Natural killer cell treated with Interleukin-12 subunit alpha and Interleukin-12 subunit beta and Interleukin-15 and Interleukin-18, amount 100 ng/mL, for 72 hours (primary cell): ENCODE measurements at places on chromosomes 2 and 18. TPM values are rescaled to one million over a fixed set of nuclear protein-coding genes. Genes with fewer than 3 reads are reported as not detected.

DNA sequence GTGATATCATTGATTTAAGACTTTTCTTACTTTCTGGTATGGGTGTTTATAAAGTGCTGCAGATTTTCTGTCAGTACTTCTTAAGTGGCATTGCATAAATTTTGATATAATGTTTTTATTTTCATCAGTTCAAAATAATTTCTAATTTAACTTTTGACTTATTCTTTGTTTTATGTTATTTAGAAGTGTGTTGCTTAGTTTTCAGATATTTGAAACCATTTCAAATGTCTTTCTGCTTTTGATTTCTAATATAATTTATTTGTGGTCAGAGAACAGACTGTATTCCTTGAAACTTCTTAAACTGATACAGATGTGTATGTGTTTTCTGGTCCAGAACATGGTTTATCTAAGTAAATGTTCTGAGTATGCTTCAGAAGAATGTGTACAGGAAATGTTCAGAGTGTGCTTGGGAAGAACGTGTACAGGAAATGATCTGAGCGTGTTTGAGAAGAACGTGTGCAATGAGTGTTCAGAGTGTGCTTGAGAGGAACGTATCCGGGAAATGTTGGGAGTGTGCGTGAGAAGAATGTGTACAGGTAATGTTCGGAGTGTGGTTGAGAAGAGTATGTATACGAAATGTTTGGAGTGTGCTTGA is 265.7 kb upstream of the HS6ST1 start:
- DNase-seq, result no peak
- H3K4me1 ChIP-seq, result no peaks in the 10 kb centered on the region
- H3K27me3 ChIP-seq, result peaks cover 3% of the 10 kb centered on the region
- no peaks in the 10 kb centered on the region for H3K36me3 ChIP-seq
- no peak overlapping the region for H3K27ac ChIP-seq

The ITGB6 gene
- total RNA-seq, result not detected

DNA sequence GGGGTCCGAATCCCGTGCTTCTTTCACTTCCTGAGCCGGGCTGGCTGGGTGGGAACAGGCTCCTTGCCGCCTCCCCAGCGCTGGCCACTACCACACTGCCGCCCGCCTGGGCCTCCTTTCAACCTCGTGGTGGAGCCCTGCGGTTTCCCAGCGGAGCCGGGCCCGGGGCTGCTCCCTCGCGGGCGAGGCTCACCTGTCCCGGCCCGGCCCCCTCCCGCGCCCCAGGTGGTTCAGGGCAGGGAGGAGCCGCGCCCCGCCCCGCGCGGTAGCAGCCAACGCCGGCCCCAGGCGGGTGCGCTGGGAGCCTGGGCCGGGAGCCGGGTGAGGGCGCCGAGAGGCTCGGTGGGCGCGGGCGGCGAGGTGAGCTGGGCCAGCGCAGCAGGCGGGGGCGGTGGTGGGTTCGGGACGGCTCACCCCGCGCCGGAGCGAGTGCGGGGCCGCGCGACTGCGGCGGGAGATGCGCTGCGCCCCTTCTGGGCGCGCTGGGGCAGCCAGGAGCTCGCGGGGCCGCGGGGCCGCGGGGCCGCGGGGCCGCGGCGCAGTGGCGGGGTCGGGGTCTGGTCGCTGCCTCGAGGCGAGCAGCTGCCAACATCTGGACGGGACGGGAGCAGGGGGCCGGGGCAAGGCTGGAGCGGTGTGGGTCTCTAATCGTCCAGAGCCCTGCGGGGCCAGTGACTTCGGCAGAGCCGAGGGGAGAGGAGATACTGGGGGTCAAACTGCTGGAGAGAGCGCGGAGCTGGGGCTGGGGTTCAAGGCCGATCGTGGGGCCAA is at the start of gene LYPD6B:
Gene LYPD6B, plus strand, starts transcription at position 258 of the 771 bp plus-strand sequence. CDS start 92,250 bp downstream, outside the sequence.
- peaks cover 30% of the 10 kb centered on the region for H3K27me3 ChIP-seq
- no peak within 1 kb of the TSS for H3K4me3 ChIP-seq
- H3K36me3 ChIP-seq, result no peaks in the 10 kb centered on the region
- no peaks in the 10 kb centered on the region for H3K4me1 ChIP-seq

- H3K4me1 ChIP-seq, result peaks cover 40% of the 10 kb centered on the region
- peak overlapping the region; percentile 87 for H3K4me3 ChIP-seq
- H3K36me3 ChIP-seq, result no peaks in the 10 kb centered on the region
- peaks cover 3% of the 10 kb centered on the region for H3K27me3 ChIP-seq
- DNase-seq, result no peak
- peak overlapping the region; percentile 85 for H3K27ac ChIP-seq
Observed at GRCh38 chr2:174750923-174751441, 13.3 kb downstream of the CHRNA1 start.

DNA sequence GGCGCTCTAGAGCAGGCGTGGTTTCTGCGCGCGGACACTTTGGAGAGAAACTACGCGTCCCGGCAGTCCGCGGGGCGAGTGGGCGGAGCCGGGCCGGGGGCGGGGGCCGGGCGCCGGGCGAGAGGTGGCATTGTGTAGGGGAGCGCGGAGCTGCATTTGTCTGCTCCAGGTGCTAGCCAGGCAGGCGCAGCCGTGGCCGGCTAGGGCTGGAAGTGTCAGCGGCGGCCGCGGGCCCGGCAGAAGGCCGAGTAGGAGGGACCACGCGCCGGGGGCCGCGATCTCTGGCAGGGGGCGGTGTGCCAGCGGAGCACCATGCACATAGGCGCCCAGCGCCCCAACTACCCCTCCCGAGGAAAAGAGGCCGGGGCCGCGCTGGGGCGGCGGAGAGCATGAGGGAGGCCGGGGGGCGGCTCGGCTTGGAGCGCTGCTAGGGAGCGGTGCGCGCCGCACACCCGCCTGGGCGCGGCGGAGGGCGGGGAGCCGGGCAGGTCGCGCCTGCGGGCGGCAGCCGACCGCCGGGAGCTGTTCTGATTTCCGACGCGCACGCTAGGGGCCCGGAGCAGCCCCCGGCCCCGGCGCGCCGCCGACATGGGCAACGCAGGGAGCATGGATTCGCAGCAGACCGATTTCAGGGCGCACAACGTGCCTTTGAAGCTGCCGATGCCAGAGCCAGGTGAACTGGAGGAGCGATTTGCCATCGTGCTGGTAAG is at the start of gene FMNL2:
Gene FMNL2, plus strand, starts transcription at position 159 of the 710 bp plus-strand sequence.
- DNase-seq, result peak; percentile 66
- H3K27me3 ChIP-seq, result peaks cover 48% of the 10 kb centered on the region
- H3K27ac ChIP-seq, result no peak within 1 kb of the TSS
- H3K4me3 ChIP-seq, result peak within 1 kb of the TSS; percentile 85
- H3K4me1 ChIP-seq, result peaks cover 17% of the 10 kb centered on the region

DNA sequence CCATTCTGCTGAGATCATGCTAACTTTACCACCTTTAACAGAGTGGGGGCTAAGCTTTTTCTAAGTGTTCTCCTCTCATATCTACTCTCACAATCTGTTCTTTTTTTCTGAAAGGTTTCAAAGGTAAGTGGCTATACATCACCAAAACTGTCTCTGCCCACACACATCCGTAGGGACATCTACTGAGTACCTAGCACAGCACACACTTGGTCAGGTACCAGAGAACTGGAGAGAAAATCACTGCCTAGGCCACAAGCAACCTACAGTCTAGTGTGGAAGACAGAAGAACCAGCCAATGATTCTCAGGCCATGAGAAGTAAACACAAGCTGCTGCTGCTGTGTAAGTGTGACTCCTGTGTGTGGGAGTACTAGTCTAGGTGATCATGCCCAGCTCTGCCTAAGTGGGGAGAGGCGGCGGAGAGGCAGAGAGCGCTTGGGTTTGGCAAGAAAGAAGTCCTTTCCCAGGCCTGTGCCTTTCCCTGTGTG is 176.1 kb upstream of the ZFP36L2 start:
- H3K4me1 ChIP-seq, result no peaks in the 10 kb centered on the region
- H3K4me3 ChIP-seq, result no peak overlapping the region
- H3K27me3 ChIP-seq, result no peaks in the 10 kb centered on the region
- no peak overlapping the region for H3K27ac ChIP-seq

GRCh38 chr2:32946314-32947075 is at the start of gene LTBP1:
LTBP1 (plus strand) TSS chr2:32946953; CDS start chr2:32947325, 372 bp downstream.
- DNase-seq, result peak; percentile 68
- H3K4me3 ChIP-seq, result peak within 1 kb of the TSS; percentile 78
- H3K36me3 ChIP-seq, result no peaks in the 10 kb centered on the region
- peaks cover 3% of the 10 kb centered on the region for H3K4me1 ChIP-seq
- H3K27ac ChIP-seq, result no peak within 1 kb of the TSS

- no peak overlapping the region for H3K4me3 ChIP-seq
- H3K4me1 ChIP-seq, result peaks cover 10% of the 10 kb centered on the region
- H3K36me3 ChIP-seq, result peaks cover 19% of the 10 kb centered on the region
- no peak for DNase-seq
Observed at GRCh38 chr2:237092920-237093781, 7.5 kb downstream of the COPS8 start.

- no peaks in the 10 kb centered on the region for H3K36me3 ChIP-seq
- H3K4me3 ChIP-seq, result no peak overlapping the region
- H3K27ac ChIP-seq, result no peak overlapping the region
- no peaks in the 10 kb centered on the region for H3K27me3 ChIP-seq
- no peaks in the 10 kb centered on the region for H3K4me1 ChIP-seq
Observed at GRCh38 chr2:184031402-184032147, 566.8 kb upstream of the ZNF804A start.

DNA sequence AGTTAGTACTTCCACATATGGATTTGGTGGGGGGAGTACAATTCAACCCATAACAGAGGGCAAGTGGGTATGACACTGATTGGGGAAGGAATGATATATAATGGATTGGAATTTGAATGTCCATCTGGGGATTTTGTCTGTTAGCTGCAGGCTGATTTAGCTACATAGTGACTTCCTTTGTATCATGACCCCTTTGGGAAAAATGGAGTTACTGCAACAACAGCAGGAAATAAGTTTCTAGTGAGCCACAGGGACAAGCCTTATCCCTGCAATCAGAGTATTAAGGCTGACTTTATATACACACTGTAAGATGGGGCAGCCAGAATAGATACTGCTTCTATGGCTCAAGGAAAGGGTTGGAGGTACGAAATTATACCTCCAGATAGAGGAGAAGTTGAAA is 404.4 kb upstream of the MEIS1 start:
- H3K36me3 ChIP-seq, result no peaks in the 10 kb centered on the region
- no peak overlapping the region for H3K4me3 ChIP-seq
- DNase-seq, result no peak
- H3K4me1 ChIP-seq, result no peaks in the 10 kb centered on the region
- H3K27ac ChIP-seq, result no peak overlapping the region
- peaks cover 6% of the 10 kb centered on the region for H3K27me3 ChIP-seq

The KCNJ3 gene
- total RNA-seq, result not detected

DNA sequence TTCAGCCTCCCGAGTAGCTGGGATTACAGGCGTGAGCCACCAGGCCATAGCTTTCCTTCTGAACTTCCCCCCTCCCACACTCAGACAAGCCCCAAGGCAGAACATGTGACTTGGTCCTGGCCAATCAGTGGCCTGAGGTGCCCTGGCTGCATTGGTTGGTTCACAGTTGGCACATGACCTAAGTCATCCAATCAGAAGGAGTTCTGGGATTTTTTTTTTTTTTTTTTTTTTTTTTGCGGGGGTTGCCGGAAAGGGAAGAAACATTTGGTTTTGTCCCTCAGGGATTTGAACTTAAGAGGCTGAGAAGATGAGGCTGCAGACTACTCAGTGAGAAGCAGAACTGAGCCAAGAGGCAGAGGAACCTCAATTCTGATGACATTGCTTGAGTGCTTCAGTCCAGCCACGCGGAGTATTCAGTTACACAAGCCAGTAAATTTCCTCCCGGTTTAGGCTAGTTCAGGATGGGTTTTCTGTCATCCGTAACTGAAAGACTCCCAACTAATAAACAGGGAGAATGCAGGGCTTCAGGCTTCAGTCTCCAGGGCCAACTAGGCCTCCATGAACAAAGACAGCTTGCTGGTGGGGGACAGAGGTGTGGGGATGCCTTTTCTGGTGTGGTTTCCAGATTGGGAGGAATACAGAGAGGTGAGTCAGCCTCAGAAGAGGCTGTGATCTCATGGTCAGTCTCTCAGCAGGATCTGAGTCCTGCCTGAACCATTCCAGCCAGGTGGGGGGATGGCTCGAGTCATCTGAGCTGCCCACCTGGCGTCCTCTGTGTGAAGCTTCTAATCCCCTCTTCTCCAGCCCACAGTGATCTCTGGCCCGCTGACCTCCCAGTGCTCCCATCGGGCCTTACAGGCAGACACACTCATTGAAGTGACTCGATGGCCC is 9.2 kb downstream of the PTMA start:
- peaks cover 22% of the 10 kb centered on the region for H3K4me1 ChIP-seq
- H3K36me3 ChIP-seq, result peaks cover under 1% of the 10 kb centered on the region
- no peak overlapping the region for H3K4me3 ChIP-seq

The SPC25 gene
- total RNA-seq, result 30.3 TPM

- DNase-seq, result no peak
- H3K27ac ChIP-seq, result peak within 1 kb of the TSS; percentile 13
- peaks cover 38% of the 10 kb centered on the region for H3K4me1 ChIP-seq
- peak within 1 kb of the TSS; percentile 30 for H3K4me3 ChIP-seq
- H3K27me3 ChIP-seq, result no peaks in the 10 kb centered on the region
Observed at GRCh38 chr2:74379851-74380789, at the start of gene DCTN1. DCTN1 (minus strand) TSS chr2:74380311; CDS start chr2:74380037, 274 bp downstream.

DNA sequence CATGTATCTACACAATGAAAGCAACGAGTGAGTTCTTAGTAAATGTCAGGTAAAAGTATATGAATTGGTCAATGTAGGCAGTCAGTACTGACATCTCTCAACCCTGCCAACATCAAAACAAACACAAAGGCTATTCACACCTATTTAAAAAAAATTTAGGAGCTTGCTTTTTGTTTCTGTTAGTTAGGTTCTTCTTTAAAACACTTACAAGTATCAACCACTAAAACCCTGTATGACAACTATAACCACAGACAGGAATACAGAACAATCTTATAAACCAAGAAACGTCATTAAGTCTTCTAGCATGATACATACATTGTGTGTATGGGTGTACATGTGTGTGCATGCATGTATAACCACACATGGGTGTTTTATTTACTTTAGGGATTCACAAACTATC is 131.0 kb downstream of the TCF4 start:
- H3K4me3 ChIP-seq, result no peak overlapping the region
- no peaks in the 10 kb centered on the region for H3K27me3 ChIP-seq
- no peak overlapping the region for H3K27ac ChIP-seq
- peaks cover 11% of the 10 kb centered on the region for H3K4me1 ChIP-seq
- no peak for DNase-seq

DNA sequence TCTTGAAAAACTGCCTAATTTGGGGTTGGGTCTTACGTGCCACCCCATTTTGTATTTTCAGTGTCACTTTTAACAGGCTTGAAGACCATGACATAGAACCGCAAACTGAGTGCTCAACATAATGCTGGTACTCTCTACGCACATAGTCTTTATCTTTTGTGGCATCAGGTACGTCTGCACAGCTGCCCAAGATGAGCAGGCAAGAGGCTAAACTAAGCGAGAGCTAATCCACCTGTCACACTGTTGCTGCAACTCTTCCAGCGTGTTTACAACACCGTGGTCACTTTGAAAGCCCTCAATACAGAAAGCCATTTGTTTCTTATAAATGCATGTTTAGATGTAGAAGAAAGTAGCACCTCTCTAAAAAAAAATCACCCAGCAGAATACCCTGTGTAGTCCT is 270.0 kb upstream of the TCF4 start:
- H3K36me3 ChIP-seq, result no peaks in the 10 kb centered on the region
- no peak for DNase-seq
- H3K4me3 ChIP-seq, result no peak overlapping the region
- no peaks in the 10 kb centered on the region for H3K4me1 ChIP-seq
- no peak overlapping the region for H3K27ac ChIP-seq
- H3K27me3 ChIP-seq, result peaks cover 8% of the 10 kb centered on the region

The NABP1 gene
- 125 TPM for total RNA-seq

- no peaks in the 10 kb centered on the region for H3K4me1 ChIP-seq
- H3K27me3 ChIP-seq, result no peaks in the 10 kb centered on the region
- DNase-seq, result no peak
- no peak overlapping the region for H3K4me3 ChIP-seq
- peaks cover 4% of the 10 kb centered on the region for H3K36me3 ChIP-seq
- H3K27ac ChIP-seq, result no peak overlapping the region
Observed at GRCh38 chr2:82825410-82826090, 1633.5 kb downstream of the SUCLG1 start.

The SPHKAP gene
- total RNA-seq, result not detected

The NT5DC4 gene
- total RNA-seq, result not detected
